ENCODE measurements at places on chromosomes 1 and 21.

GRCh38 chr1:186802388-186802787 lies 26.4 kb upstream of the PLA2G4A start:
- no peak for DNase-seq

DNA sequence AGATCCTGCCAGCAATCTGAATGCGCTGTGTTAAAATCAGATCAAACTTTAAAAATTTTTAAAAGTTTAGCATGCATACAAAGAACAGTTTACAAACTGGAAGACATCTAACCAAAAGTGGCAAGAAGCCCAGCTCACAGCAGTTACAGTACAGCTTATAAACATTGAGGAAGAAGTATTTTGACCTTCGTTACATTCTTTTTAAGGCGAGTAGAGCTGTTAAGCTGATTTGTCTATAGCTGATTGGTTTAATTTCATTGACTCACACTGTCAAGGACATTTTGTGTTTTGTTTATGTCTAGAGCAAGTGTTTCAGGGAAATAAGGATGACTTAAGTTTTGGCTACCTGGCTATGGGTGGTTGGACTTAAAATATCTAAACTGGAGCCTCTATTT lies 3.0 kb upstream of the PGM1 start:
- no peak for DNase-seq

- DNase-seq, result no peak
Measured at GRCh38 chr21:35088319-35088771, 39.2 kb upstream of the RUNX1 start.

DNA sequence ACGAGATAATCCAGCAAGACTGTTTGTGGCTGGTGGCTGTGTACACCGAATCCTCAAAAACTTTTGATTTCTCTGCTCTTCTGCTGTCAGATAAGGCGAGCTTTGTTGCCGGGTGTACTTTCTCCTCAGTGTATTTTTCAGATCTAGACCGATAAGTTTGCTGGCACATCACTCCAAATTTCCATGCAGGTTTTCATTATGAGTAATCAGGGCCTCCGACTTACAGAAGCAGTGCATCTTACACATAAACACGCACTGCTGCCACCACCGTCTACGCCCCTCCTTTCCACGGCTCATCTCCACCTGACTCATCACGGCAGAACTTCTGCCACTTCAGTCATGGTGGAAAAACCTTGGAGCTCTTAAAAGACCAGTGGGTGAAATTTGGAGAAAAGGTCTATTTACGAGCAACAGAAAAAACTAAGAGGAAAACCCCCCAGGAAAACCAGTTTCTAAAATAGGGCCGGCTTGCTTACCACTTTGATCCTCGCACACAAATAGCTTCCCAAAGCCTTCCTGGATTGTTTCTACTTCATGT lies 7.7 kb downstream of the ZBTB21 start:
- DNase-seq, result peak; percentile 65

- no peak for DNase-seq
Measured at GRCh38 chr1:3690282-3691065, 38.2 kb downstream of the TP73 start.

GRCh38 chr1:6086762-6087376 lies 41.2 kb downstream of the KCNAB2 start:
- no peak for DNase-seq

GRCh38 chr1:40014812-40015594 lies 25.5 kb upstream of the CAP1 start:
- DNase-seq, result no peak

GRCh38 chr1:108767708-108768107 lies 21.2 kb downstream of the STXBP3 start:
- no peak for DNase-seq
